ENCODE measurements at places on chromosomes 3 and 15.

GRCh38 chr3:194775266-194775665, 89.6 kb downstream of the FAM43A start:
- DNase-seq = no peak

GRCh38 chr3:194423317-194423716, 24.3 kb upstream of the GP5 start:
- no peak for DNase-seq

GRCh38 chr3:129014148-129014547, 13.0 kb downstream of the EFCC1 start:
- DNase-seq = no peak

DNA sequence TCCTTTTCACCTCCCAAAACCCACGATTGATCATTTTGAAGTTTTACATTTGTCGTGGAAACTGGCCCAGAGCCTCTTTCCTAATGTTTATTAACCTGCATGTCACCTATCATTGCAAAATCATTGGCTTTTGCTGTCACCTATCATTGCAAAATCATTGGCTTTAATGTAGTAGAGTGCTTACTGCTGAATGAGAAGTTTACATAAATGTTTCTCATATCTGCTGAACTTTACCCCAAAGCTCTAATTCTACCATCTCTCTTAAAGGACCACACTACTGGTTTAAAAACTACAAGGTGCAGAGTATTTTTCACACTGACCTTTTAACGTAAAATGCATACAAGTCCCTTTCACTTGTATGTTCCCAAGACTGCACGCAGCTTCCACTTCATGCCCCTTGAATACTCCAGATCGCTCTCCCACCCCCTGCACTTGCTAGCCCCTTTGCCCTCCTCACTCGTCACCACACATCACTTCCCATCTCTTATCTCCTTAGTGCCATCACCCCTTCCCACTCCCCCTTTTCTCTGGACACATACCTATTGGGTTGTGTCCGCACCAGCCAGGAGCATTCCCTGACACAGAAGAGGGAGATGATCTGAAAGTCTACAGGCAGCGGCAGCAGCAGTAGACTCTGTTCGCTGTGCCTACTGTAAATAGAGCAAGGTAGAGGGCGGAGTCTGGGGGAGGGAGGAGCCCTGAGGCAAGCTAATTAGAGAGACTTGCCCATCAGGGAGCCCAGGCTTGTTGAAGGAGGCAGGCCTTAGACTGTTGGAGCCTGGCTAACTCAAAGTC, 30.2 kb upstream of the ATOSA start:
- DNase-seq = no peak

DNA sequence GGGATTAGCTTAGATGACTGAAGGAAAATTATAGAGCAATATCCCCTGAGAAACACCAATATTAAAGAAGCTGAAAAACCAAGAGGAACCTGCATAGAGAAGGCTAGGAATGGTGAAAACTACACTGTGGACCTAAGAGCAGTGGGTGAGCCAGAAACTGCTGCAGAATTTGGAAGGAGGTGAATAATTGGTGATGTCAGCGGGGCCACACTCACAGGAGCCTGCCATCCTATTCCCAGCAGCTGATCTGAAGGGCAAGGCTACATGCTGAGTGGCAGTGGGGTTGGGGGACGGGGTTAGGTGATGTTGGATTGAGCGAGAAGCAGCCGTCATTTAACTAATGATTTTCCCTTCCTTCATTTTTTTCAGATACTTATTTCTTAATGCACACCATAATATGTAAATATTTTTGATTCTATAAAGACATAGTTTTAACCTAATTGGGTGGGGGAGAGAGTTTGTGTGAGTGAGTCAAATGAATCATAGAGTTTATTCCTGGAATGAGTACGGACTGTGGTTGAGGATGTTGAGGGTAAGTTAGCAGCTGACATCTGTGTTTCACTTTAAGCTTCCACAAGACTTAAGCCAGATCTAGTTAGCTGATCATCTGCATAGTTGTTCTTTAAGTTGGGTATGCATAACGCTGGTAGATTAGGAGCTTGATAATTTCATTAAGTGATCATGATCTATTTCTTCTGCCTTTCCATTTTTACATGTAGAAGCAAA, 222.8 kb downstream of the PTPRG start:
- DNase-seq = no peak

DNA sequence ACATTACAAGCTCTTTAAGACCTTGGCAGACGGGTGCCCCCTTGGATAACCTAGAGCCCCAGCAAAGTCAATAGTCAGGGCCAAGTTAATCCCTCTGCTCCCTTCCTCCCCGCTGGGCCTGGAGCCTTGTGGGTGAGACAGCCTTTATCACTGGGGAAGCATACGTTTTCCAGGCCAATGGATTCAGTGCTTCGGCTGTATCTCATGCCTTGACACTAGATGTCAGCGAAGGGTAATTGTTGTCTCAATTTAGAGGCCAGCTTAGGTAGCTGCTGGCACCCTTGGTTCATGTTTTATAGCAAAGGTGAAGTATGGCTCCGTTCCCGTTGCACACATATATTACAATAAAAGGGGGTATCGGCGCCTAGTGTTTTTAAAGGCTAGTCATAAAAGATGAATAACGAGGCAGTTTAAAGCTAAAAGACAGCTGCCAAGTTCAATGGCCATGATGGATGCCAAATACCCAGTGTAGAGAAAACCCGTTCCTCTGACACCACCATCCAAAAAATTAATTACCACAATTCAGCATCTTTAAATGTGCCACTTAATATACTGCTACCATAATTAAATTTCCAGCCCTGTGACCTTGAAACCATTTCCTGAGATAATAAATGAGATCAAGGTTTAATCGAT, 52.3 kb upstream of the BNIP2 start:
- DNase-seq = no peak

DNA sequence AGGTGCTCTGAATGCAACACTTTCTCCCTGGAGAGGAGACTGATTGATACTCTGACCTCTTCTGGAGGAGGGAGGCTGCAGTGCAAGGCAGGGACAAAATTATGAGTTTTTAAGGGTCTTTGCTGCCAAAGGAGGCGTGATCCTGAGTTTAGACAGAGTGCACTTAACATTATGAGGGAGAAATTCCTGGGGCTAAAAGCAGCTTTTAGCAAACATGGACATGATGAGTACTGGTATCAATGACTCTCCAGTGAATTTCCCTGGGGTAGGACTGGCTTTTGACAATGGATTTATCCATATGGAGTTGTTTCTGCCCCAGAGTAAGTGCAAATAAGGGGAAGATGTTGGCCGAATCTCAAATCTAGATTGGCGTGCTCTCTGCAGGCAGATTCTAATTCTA, 133.1 kb downstream of the THSD4 start:
- no peak for DNase-seq

GRCh38 chr3:188232656-188233055, 78.7 kb downstream of the LPP start:
- no peak for DNase-seq

DNA sequence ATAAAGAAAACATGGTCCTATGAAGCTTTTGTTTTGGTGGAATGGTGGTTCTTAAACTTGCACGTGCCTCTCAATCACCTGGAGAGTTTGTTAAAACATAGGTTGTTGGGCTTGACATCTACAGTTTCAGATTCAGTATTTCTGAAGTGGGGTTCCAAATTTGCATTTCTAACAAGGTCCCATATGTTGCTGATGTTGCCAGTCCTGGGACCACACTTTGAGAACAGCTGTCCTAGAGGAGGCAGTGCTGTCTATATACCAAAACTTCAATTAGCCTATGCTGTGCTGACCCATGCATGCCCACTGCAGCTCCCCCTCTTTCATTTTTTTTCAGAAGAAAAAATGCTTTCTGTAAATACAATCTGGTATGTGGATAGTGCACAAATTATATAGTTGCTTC, 31.3 kb downstream of the ALCAM start:
- DNase-seq = no peak

DNA sequence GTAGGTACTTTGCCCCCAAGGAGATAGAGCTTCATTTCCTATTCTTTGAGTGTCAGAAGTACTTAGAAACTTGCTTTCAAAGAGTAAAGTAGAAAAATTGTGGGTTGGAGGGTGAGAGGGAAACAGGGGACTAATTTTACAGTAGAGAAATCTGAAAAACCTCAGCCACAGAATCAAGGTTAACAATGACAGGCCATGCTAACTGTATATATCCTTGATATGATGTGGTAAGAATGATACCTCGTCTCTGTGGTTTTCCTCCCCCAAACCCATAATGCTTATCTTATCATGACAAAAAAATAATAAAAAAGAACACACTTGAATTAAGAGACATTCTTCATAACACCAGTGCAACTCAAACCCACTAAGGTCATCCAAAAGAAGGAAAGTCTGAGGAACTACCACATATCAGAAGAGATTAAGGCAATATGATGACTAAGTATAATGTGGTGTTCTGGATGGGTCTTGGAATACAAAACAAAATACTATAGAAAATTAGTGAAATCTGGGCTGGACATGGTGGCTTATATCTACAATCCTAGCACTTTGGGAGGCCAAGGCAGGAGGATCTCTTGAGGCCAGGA, 360.4 kb downstream of the ULK4 start:
- DNase-seq = no peak

DNA sequence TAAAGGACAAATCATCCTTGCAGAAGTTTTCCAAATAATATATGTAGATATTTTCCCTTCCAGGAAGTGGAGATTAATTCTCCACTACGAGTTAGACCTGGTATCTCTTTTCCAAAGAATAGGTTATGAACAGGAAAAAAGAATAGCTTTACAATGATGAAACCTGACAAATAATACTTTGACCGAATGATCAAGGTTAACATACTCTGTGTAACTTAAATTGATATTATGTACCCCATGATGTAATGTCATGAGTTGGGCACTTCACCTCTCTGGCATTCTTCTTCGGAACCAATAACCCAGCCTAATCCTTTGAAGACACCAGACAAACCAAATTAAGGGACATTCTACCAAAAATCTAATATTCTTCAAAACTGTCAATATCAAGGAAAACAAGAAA, 48.7 kb upstream of the CNTN3 start:
- no peak for DNase-seq

DNA sequence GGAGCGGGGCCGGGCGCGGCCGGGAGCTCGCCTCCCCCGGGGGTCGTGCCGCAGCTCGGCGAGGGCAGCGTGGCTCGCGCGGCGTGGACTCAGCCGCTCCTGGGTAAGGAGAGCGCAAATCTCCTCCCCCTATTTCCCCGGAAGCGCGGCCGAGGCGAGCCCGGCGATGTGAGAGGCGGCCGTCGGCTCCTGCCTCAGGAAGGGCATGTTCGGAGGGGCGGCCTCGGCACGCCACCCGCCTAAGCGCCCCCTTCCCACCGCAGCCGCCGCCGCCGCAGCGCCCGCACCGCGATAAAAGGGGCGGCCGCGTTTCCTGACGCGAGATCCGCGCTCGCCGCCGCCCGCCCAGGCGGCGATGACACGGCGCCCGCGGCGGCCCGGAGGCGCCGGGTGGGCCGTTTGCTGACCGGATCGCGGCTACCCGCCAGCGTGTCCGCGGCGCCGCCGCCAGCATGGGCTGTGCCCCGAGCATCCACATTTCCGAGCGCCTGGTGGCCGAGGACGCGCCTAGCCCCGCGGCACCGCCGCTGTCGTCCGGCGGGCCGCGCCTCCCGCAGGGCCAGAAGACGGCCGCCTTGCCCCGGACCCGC, at the start of gene PDE8A:
Gene PDE8A, plus strand, starts transcription at position 146 of the 590 bp plus-strand sequence. Its CDS starts 307 bp downstream, at position 453.
- peak; percentile 15 for DNase-seq

GRCh38 chr3:10852066-10852808, 36.2 kb downstream of the SLC6A11 start:
- no peak for DNase-seq

DNA sequence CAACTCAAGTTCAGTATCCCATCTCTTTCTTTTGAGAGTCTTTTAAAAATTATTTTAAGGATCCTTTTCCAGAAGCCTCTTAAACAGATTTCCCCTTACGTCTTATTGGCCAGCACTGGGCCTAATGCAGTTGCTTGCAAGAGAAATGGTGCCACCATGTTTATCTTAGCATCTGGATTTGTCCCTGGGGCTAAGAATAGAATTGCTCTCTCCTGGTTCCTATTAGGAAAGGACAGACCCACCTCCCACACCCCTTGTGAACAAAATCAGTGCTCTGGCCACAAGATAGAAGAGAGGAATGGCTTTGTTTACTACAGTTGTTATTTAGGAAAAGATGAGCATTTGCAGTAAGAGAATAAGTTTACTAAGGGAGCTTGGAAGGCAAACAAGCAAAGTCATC, 128.2 kb upstream of the CGNL1 start:
- no peak for DNase-seq

GRCh38 chr15:61051569-61052031, 177.5 kb downstream of the RORA start:
- no peak for DNase-seq

GRCh38 chr3:78878011-78878410, 889.8 kb downstream of the ROBO1 start:
- DNase-seq = no peak

- DNase-seq = no peak
These were observed 1.2 kb downstream of the COX17 start for GRCh38 chr3:119676020-119676419.

DNA sequence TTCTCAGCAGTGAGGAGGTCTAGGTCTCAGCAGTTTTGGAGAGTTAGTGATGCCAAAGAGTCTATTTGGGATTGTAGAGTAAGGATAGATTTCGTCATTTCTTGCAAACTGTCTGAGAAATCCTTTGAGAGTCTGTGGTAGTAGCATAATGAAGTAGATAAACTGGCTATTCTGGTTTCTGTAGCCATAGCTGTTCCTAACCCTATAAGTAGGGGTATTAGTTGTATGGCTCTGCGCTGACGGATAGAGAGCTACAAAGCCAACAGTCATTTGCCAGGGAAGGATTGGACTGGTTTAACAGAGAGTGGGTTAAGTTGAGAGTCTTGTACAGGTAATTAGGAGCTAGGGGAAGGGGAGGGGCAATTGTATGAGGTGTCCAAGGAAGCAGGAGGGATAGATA, 50.6 kb downstream of the KLHDC8B start:
- no peak for DNase-seq

DNA sequence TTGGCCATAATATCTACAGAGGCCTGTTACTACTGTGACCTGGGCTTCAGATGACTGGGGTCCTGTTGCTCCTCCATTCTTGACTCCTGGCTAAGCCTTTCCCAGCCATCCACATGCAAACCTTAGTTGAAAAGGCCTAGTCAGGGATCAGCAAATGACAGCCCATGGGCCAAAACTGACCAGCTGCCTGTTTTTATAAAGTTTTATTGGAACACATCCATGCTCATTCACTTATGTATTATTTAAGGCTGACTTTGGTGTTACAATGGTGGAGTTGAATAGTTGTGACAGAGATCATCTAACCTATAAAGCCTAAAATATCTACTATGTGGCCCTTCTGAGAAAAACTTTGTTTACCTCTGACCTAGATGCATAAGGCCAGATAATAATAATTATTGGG, 16.8 kb upstream of the SLC4A7 start:
- DNase-seq = no peak

DNA sequence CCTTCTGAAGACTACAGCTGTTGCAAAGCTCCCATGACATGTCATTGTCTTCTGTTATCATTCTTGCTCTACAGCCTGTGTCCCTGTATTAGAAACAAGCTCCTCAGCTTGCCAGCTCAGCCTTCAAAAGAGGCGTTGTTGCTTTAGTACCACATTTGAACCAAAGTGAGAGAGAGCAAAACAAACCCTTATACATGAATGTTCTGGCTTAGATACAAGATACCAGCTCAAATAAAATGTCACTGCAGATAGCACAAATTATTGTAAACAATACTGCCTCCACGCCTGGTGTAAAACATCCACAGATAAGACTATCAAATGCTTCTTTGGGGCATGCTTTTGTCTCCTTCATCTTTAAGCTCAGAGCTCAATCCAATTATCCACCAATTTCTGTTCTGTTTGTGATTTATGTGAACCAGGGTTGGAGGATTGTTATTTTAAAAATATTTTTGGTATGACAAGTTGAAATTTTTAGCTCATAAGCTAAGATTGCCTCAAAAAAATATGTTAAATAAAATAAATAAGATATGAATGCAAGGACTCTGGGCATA, 403.6 kb upstream of the CDIN1 start:
- DNase-seq = no peak

- no peak for DNase-seq
These were observed 159.6 kb upstream of the GADL1 start for GRCh38 chr3:31054032-31054431.
